ENCODE measurements at places on chromosomes 12 and 14. TPM values are rescaled to one million over a fixed set of nuclear protein-coding genes. Genes with fewer than 3 reads are reported as not detected.

PRKD1 gene
- 14.9 TPM for total RNA-seq

DNA sequence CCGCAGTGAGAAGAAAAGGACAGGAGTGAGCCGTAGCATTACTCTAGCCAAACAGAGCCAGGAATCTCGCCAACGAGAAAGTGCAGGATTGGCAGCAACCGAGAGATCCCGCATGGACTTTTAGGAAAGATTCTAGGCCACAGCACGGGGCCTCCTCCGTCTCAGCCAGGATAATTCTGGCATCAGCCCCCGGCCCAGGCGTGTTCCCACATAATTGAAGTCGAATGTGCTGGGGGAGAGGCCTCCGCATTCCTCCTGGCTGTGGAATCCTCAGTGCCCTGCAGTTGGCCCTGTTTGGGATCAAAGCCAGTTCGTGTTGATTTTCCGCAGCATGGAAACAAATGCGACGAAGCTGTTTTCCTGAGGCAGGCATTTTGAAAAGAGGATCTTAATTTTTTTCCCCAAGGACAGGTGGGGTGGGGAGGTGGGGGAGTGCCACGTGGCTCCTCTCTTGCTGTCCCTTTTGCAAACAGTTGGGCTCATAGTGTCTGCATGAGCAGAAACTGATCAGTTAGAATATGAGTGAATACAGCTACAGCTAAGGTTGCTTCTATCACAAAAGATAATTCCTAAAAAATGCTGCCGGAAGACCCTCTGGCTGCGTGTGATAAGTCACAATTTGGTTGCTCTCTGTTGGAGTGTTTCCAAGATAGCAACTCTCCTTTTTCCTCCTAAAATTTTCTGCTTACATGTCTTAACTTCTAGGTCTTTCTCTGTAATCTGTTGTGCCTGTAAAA lies 37.3 kb upstream of the ATXN2 start:
- peak; percentile 60 for DNase-seq

TAS2R13 gene
- 0.92 TPM for total RNA-seq

DNA sequence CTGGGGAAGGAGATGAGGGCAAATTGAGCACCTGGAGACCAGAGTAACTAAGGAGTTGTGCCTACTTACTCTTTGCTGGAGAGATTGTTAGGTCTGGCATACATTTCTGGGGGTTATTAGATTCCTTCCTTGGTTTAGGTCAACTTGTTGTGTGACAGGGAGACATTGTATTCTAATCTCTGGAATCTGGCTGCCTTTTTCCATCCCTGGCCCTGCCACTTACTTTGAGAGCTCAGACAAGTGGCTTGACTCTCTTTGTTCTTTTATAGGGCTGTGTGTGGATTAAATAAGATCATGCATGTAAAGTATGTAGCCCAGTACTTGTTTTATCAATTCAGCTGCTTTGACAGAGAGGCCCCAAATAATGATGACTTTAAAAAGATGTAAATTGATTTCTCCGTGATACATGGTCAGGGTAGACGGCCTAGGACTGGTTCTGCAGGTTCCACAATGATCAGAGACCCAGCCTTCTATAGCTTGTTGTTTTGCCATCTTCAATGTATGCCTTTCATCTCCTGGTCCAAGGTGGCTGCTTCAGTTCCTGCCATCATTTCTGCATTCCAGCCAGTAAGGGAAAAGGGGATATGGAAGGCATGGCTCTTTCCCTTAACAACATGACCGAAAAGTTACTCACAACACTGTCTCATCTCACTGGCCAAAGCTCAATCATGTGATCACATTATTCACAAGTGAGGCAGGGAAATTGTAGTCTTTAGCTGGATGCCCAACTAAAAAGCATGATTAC lies 72.6 kb downstream of the CHST11 start:
- no peak for DNase-seq

DNA sequence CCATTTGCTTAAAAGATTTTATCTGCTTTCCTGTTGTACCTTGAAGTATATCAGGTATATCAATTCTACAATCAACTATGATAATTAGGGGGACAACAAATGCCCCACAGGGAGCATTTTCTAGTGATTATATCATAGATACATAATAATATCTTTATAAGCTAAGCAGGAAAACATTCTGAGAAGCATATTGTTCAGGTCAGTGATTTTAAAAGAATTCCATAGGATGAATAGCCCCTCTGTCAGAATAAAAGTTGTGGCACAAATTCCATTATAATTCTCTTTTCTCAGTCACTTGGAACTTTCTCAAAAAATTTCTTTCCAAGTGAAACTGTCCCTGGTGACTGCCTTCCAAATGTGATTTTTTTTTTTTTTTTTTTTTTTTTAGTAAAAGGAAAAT lies 32.9 kb upstream of the HMGA2 start:
- DNase-seq: no peak

COL2A1 gene
- not detected for total RNA-seq

CTSG gene
- total RNA-seq: 12.2 TPM

All from lower lobe of right lung (tissue), 2 donors.